ENCODE measurements at places on chromosomes 11 and 22.

GRCh38 chr11:79077702-79078330 lies 363.0 kb downstream of the TENM4 start:
- no peak for DNase-seq

- no peak for DNase-seq
Observed at GRCh38 chr11:92267278-92267677, 42.7 kb downstream of the FAT3 start.

GRCh38 chr11:78595436-78596130 lies 20.9 kb upstream of the NARS2 start:
- DNase-seq: peak; percentile 71

- DNase-seq: no peak
Observed at GRCh38 chr11:36790526-36790925, 192.5 kb upstream of the RAG2 start.

- DNase-seq: no peak
Observed at GRCh38 chr11:42806191-42806590, 505.6 kb upstream of the API5 start.

DNA sequence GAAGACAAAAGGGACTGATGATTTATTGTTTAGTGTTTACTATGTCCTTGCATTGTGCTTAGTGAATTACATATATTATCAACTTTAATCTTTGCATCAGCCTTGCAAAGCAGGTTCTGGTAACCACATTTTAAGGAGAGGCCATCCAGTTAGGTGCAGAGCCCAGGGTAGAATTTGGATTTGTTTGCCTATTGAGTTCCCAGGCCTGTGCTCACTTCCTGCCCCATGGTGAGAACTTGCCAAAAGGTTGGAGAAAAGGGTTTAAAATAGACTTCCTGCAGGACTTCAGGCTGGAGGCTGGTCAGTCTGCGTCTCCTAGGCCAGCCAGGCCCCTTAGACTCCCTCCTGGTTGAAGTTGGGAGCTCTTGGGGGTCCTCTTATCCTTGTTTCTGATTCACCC lies 72.1 kb downstream of the ATXN10 start:
- DNase-seq: peak; percentile 15

DNA sequence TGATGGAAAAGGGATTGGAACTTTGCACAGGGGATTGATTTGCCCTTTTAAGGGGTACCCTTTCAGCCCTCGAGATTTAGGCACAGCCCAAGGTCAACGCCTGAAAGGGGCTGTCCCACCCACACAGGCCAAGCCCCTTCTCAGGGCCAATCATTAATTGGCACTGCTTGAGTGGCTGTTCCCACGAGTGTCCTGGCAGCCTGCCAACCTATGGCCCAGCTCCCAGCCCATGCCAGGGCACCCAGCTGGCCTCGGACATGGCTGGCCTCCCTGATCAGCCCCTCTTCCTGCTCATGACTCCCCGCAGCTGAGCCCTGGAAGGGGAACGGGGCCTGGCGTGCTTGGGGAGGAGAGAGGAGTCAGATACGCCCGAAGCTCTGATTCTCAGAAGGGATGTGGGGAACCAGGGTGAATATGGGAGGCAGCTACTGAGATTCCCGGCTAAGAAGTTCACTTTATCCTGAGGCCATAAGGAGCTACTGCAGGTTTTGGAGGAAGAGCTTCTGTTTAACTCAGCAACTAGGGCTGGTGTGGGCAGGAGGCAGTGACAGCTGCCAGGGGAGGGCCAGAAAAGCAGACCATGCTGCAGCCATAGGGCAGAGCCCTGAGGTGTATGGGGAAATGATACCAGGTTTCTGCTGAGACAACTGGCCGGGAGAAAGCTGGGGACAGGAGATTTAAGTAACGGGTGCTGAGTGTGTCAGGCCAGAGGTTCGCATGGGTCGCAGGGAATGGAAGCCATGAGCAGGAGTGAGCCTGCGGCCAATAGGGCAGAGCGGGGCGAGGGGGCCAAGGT lies 30.0 kb downstream of the WNT7B start:
- no peak for DNase-seq

DNA sequence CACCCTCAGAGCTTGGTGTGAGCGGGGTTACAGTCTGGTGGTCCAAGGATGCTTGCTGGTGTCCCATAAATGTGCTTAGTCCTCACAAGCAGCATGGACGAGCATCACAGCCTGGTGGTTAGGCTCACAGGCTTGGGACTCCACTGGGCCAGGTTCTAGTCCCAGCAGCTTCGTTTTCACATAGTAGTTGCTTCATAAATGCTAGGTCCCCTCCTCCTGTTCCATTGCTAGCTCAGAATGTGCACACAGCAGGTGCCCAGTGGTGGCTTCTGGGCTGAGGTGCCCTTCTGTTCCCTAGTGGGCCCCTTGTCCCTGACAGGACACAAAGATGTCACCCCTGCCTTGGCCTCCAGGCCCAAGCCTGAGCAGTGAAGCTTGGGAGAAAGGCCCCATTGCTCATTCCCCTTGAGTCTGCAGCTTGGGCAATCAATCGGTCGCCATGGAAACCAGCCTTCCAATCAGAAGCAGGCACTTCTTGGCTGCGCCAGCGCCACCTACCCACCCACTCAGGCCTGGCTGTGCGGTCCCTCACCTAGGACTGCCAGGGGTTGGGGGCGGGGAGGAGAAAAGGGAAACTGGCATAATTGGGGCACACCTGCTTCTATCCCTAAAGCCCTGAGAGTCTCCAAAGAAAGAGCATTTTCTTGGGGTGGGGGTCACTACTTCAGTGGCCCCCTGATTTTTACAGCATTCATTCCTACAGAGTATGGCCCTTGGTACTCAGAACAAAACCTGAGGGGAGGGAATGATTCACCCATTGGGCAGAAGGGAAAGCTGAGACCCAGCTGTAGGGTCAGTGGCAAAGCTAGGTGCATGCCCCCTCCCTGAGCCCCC lies 48.1 kb downstream of the CYTH4 start:
- peak; percentile 68 for DNase-seq

DNA sequence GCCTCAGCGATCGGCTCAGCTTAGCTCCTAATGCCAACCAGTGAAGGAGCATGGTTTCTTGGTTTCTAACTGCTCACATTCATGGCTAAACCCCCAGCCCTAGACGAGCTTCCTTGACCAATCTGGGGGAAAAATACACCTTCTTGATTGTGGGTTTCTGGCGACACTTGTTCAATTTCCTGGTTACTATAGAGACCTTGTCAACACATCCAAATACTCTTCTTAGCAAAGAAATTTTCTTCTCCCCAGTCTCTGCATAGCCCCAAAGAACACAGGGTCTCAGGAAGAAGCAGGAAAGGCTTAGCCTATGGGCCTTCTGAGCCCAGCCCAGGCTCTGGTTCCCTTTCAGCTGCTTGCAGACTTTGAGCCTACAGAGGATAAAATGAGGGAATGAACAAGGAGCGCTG lies 88.5 kb upstream of the SYT13 start:
- DNase-seq: no peak

DNA sequence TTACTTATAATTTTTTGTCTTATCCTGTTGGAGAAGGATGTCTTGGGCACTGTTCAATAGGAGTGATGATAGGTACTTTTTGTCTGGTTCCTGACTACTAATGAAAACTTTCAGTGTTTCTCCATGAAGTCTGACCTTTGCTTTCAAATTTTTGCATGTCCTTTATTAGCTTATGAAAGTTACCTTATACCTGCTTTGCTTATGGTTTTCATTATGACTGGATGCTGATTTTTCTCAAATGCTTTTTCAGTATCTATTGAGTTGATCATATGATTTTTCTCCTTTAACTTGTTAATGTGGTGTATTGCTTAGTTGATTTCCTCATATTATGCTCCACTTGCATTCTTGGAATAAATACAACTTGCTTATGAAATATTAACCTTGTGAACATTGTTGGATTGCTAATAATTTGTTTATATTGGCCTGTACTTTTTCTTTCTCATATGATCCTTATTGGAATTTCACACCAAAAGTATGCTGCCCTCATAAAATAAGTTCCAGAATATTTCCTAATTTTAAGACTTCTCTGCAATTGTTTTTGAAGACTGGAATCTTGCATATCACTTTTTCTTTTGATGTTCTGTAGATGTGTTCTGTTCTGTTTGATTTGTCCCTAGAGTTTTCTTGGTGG lies 85.0 kb upstream of the SC5D start:
- peak; percentile 40 for DNase-seq

DNA sequence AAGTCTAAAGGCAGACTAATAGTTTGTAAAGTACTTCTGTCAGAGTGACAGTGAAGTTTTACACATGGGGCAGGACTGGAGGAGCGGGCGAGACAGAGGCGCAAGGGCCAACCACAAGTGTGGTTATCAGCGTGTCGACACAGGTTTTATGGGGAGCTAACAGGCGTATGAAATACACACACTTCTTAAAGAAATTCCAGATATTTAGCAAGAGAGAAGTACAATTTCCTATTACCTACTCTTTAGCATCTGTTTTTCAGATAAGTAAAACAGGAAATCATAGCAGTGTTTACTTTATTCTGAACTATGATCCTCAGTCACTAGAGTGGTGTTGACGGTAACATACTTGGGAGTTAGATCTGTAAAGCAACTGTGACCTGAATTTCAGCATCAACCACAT lies 22.5 kb downstream of the VSIG10L2 start:
- DNase-seq: no peak

DNA sequence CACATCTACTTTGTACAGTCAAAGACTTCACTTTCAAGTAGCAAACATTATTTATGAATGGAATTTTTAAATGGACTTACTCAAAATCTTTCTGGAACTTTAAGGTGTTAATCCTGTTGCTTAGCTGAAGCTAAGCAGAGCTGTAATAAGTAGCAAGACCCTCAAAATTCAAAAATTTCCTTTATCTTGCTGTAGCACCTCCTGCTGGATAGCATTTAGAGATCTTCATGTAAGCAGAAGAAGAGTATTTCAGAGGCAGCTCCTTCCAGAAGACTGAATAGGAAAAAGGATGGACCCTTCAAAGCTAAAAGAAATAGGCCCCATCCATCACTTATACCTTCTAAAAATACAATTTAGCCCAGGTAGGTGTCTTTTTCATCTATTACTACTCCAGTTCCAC lies 3.4 kb downstream of the PHF21A start:
- DNase-seq: no peak

DNA sequence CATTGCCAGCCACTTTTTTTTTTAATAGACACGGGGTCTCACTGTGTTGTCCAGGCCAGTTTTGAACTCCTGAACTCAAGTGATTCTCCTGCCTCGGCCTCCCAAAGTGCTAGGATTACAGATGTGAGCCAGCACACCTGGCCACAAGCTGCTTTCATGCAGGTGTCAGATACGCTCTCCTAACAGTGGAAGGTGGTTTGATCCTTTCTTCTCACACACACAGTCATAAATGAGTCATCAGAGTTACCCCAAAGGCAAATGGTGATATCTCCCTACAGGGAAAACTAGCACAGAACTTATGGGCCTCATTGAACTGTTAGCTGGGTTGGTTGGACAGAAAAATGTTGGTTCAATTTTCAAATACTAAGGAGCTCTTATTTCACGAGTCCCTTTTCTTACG lies 38.2 kb upstream of the UBASH3B start:
- no peak for DNase-seq

- DNase-seq: no peak
Observed at GRCh38 chr11:48101958-48102357, 114.7 kb upstream of the OR4B1 start.

GRCh38 chr11:68043349-68044144 lies 4.7 kb downstream of the TCIRG1 start:
- DNase-seq: peak; percentile 40

DNA sequence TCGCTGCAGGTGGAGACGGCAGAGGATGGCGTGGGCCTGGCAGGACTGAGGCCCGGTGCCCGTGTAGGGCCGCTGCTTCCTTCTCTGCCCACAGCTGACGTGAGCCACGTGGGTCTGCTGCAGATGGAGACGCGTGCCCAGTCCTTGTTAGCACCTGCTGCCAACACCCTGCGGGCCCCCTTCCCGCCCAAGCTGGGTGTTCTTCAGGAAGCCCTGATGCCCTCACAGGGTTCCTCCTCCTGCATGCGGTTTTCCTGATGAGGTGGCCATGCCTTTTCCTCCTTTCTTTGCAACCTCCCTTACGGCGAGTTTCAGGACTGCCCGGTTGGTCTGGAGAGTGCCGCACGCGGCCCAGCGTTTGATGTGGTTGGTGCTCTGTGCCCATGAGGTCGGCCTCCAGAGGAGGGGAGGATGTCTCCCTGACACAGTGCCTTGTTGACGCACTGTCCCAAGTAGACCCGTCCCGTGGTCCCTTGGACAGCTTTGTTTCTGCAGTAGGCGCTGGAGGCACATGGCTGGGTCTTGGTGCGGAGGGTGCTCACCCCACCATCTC lies 44.7 kb downstream of the AP2A2 start:
- no peak for DNase-seq

GRCh38 chr11:72665911-72666472 lies 8.2 kb downstream of the PDE2A start:
- no peak for DNase-seq

GRCh38 chr11:76175783-76176182 lies 30.5 kb downstream of the WNT11 start:
- no peak for DNase-seq

DNA sequence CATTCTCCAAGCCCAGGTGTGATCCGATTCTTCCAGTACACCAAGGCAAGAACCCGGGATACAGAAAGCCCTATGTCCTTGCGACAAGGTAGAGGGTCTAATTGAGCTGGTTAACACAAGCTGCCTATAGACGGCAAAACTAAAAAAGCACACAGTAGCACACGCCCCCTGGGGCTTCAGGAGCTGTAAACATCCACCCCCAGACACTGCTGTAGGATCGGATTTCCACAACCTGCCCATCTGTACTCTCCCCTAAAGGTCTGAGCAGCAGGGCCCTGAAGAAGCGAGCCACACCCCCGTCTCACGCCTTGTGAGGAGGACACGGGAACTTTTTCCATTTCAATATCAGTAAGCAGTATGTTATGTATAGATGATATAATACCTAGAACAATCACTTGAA lies 624.7 kb downstream of the BUD13 start:
- no peak for DNase-seq

DNA sequence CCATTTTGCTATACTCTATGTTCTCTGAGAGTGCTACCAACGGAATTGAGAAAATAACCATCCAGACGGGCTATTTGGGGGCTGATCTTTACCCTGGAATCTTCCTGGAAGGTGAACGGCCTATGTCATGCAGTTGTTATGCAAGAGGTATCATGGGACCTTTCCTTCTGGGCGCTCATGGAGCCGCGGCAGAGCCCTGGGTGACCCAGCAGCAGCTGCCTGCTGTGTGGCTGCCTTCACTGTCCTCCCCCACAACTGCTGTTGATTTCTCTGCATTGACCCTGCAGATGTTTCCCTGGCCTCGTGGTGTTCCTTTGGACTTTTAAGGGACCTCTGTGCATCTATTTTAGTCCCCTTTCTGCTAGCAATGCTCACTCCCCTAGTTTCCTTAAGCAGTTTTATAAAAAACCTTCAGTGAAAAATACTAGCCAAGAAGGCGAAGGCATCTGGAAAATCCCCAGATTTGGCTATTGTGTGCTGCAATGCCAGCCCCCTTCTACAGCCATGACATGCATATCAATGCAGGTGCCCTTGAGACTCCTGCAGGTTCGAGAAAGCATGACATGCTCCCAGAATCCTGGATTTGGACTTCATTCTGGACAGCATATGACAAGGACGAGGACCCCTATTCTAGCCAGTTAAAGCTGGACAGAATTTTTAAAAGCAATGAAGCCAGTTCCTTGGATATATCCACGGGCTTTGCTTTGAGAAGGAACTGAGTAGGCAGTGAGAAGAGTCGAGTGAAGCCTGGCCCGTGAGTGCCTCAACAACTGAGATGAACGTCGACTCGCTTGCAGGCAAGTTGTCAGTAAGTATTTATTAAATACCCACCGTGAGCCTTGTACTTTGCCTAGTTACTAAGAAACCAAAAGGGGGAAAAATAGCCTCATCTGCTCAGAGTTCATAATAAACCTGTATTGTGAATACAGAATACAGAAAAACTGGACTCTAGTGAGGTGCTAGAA lies at the start of gene SLC25A18:
SLC25A18 (plus strand) TSS at position 593 of the 965 bp plus-strand sequence. CDS start 16,447 bp downstream, outside the sequence.
- DNase-seq: peak; percentile 29

Data from AG10803 (cell line).